Sciatic nerve (tissue), 2 donors: ENCODE measurements at places on chromosomes 6 and 20. TPM values are rescaled to one million over a fixed set of nuclear protein-coding genes. Genes with fewer than 3 reads are reported as not detected.

GRCh38 chr20:21166801-21167200, 40.9 kb downstream of the KIZ start:
- DNase-seq = no peak

DNA sequence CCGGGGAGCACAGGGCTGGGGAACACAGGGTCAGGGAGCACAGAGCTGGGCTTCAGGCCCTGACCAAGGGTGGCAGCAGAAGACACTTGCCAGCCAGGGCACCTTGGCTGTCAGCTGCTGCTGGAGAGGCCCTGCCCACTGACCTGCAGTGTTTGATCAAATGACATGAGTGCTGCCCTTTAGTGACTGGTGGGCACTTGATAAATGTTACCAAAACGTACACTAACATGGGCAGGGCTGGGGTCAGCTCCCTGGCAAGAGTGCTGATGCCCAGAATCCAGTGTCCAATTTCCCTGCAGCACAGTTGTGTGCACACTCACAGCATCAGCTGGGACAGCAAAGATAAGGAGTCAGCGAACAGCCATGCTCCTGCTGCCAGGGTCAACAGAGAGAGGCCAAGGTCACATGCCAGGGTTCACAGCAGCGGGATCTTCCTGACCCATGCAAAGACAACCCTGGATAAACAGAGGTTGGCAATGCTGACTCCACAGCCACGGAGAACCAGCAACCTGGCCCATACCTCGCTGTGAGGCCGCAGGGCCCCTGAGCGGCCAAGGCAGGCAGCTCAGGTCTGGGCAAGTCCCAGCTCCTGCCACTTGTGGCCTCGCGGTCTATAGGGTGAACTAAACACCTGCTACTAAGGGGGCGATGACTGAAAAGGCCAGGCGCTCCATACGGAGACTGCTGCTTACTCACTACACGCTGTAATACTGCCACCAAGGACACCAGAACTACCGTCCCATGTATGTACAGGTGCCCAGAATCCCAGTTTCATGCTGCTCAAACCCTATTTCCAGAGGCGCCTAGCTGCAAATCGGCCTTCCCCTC, 46.3 kb downstream of the NINL start:
- no peak for DNase-seq

DNA sequence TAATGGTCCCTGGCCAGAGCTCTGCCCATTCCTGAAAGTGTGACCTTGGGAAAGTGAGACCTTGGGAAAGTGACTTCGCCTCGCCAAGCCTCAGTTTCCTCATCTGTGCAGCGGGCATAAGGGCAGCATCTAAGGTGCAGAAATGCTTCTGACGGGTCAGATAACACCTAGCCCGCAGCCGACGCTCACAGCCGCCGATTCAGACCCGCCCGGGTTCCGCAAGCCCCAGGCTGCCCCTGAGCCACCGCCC, 486 bp downstream of the FKBP1A start:
- no peak for DNase-seq

GRCh38 chr20:5691918-5692618, 58.1 kb upstream of the SHLD1 start:
- no peak for DNase-seq

- no peak for DNase-seq
Observed at GRCh38 chr20:46607849-46608497, 43.3 kb downstream of the SLC13A3 start.

The PACSIN1 gene
- 0.49 TPM for total RNA-seq

The MAP1LC3A gene
- 72.1 TPM for total RNA-seq

The C6orf58 gene
- total RNA-seq = not detected

The HCK gene
- total RNA-seq = 24.0 TPM

The MYT1 gene
- total RNA-seq = not detected
